Retina (tissue), 1 donor: ENCODE measurements at places on chromosomes 1 and 21.

GRCh38 chr1:246142320-246142893 lies 364.7 kb downstream of the SMYD3 start:
- no peak for DNase-seq

GRCh38 chr21:29453511-29453910 lies 154.8 kb downstream of the BACH1 start:
- no peak for DNase-seq

GRCh38 chr1:248756636-248757035 lies 1.1 kb upstream of the LYPD8 start:
- DNase-seq, result no peak

DNA sequence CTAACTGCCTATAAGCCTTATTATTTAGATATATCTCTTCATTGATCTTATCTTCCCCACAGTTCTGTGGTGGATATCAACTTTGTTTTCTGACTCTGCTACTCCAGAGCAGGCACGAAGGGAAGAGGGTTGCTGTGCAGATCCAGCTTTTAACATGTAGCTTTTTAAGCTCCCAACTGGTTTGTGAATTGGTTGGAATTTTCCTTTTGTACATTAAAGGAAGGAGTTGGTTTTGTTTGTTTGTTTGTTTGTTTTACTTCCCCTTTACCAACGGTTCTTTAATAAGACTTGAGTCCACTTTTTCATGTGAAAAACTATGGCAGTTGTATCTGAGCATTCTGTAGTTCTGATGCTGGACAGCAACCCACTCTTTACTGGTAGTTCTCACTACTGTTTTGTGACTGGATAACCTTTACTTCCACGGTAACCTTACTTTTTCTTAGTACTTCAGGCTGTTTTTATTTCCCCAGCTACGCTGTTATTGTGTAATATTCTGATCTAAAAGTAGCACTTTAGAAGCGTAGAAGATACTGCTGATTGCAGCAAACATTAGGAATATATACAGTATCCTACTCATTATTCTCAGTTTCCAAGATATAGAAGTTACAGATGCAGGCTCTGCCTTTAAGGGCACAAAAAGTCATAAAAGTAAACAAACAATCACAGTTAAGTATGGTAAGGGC lies 1.6 kb downstream of the GNPAT start:
- DNase-seq, result no peak

- DNase-seq, result no peak
Measured at GRCh38 chr1:244653439-244654107, 647 bp downstream of the DESI2 start.

- DNase-seq, result no peak
Measured at GRCh38 chr1:233627376-233627775, 13.5 kb downstream of the KCNK1 start.

GRCh38 chr1:42739753-42740700 lies at the start of gene CLDN19:
CLDN19 (minus strand) TSS chr1:42740236; CDS start chr1:42740063, 173 bp downstream.
- DNase-seq, result peak; percentile 54

DNA sequence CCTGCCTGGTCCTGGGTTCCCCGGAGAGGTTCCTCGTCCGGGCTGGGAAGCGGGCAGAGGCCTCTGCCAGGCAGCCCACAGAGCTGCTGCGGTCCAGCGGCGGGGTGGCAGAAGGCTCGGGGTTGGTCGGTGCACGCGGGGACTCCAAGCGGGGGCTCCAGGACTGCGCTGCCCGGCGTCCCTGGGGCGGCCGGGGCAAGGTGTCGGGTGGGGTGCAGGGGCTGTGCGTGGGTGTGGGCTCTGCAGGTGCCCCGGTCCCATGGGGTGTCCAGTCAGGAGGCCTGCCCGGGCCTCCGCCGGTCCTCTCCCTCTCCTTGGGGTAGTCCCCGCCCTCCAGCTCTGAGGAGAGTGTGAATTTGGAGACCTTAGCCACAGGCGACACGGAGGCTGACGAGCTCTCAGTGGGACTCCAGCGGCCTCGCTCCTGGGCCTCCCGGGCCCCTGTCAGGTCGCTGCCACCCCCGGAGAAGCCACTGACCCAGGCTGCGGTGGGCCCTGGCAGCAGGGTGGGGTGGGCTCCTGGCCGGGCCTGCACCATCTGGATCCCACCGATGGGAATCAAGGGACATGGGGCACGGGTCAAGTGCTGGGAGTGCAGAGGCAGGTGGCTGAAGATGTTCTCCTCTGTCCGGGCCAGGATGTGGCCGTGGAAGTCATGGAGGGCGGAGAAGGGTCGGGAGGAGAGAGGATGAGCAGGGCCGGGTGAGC lies 26.2 kb upstream of the EDN2 start:
- DNase-seq, result no peak

- DNase-seq, result no peak
Measured at GRCh38 chr1:197440715-197441114, 172.7 kb downstream of the CRB1 start.

GRCh38 chr1:187374742-187375141 lies 546.0 kb downstream of the PLA2G4A start:
- no peak for DNase-seq

DNA sequence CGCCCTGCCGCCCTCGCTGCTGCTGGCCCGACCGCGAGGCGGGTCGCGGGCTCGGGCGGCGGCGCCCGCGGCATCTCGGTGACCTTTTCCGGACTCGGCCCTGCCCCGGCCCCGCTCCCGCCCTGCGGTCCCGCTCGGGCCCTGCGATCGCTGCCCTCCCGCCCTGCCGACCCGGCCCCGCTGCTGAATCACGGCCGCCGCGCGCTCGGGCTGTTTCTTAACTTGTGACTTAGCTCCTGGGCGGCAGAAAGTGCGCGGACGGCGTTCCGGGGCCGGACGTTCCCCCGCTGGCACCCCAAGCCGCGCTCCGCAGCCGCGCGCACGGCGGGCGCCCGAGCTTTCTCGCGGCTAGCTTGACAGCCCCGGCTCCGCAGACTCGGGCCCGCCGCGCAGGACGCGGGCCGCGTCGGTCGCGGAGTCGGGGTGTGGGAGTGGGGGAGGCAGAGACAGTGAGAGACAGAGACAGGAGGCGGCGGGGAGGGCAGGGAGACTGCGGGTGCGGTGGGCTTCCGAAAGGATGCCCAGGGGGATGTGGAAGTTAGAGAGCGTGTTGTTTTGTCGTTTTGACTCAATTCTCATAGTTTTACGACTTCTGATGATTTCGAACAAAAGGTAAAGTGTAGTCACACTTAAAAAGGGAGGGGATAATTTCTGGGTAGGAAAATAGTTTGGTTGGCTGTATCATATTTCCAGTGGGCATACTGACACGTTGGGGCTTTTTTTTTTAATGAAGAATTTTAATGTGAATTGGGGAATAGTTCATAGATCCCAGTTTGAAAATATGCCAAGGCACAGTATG lies 49.8 kb downstream of the PRDM2 start:
- DNase-seq, result peak; percentile 75

DNA sequence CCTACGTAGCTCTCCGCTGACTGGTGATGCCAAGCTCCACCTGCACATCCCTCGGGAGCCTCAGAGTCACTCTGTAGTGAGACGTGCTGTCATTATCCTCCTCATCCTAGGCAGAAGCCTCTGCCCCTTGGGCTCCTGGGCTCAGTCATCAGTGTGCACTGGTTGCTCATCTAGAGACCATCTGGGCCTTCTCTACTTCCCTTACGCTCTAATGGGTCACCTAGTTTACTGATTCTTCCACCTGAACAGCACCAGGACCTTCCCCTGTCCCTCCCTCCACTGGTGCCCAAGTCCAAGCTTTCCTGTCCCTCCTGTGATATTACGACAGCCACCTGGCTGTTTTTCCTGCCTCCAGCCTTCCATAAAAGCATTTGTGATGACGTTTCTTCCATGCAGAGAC lies 136.1 kb upstream of the ERRFI1 start:
- DNase-seq, result no peak

DNA sequence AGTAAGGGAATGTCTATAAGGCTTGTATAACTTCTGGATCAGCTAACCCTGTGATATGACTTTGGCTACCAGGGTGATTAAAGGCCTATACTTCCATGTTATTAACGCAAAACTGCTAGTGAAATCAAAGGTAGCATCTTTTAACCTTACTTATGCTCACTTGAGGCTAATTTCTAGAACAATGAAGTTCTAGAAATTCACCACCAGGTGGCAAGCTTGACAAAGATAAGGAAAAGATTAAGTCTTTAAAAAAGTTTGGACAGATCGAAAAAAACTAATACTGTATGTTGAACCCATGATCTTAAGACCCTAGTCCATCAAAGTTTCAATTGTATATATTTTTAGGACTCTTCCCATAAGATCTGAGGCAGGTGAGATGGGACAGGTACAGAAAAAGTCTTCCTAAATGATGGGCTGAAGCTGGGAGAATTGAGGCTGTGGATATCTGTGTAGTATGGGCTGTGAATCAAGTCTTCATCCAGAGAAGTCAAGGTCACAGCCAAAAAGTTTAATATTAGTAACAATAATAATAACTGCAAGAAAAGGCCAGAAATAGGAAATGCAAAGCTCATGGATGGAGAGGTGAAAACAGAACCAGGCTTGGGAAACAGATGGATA lies 18.8 kb downstream of the KYAT3 start:
- no peak for DNase-seq

- DNase-seq, result no peak
Measured at GRCh38 chr1:19397217-19397945, 85.3 kb downstream of the SLC66A1 start.

- no peak for DNase-seq
Measured at GRCh38 chr1:53153752-53154151, 11.3 kb upstream of the SLC1A7 start.

DNA sequence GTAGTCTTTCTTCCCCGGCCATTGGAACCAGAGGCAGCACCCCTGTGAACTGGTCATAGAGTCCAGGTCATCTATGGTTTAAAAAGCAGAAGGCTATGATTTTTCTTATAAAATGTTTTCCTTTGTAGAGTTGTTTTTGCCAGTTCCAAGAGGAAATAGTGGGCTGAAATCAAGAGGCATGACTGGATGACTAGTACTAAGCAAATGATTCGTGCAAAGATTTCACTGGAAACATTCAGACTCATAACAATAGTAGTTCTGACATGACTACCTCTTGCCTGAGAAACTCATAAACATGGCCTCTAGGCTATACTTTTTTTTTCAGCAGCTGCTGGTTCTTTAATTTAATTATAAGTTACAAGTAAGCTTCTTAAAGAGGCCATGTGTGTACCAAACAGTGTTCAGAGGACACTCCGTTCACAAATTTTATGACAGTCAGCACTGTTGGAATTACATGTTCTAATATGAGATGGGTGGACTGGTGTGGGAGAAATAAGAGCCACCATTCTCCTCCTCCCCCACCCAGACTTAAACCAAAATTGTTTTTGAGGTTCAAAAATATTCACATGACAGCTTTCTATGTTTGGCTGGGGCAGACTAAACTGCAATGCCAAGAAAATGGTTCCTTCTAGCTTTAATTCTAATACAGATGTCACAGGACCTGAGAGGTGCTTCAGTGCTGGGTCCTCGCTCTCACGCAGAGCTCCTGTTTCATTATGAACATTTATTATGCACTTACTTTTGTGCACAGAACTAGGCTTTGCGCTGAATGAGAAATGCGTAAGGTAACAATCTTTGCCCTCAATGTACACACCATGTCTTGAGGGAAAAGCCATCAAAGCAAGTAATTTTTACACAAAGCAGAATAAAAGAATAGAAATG lies 147.5 kb downstream of the ZC3H11B start:
- DNase-seq, result no peak

- DNase-seq, result no peak
Measured at GRCh38 chr1:173661763-173662162, 7.9 kb downstream of the ANKRD45 start.

DNA sequence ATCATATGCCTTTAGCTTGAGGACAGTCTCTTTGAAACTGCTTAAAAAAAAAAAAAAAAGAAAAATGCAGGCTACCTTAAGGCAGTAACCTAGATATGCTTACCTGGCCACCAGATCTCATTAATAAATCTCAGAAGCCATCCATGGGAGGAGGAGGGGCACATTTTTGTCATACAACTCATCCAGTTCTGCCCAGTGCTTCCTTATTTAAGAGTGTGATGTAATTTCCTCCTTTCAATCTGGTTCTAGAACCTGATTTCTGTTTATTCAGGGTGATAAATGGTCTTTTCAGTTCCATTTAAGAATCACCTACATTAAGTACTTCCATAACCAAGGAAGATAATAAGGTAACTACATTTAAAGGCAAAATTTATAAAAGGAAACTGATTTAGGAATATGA lies 6.1 kb downstream of the ERRFI1 start:
- no peak for DNase-seq

DNA sequence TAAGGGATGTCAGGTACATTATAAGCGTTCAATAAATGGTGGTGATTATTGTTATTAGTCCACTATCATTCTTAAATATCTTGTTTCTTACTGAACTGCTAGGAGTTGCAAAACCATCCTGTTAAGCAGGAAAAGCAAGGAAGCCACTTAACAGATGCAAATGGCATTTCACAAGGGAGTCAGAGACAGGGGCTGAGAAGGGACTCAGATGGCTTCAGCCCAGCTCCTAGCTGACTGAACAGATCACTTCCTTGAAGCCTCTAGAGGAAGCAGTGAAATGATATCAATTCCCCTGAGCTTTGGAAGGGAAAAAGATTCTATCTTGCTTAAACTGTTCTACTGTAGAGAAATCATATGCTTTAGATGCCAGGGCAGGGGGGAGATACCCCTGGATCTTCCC lies 151.5 kb downstream of the ST6GALNAC5 start:
- no peak for DNase-seq

GRCh38 chr1:204357551-204358490 lies 1.9 kb downstream of the PLEKHA6 start:
- DNase-seq, result peak; percentile 66

DNA sequence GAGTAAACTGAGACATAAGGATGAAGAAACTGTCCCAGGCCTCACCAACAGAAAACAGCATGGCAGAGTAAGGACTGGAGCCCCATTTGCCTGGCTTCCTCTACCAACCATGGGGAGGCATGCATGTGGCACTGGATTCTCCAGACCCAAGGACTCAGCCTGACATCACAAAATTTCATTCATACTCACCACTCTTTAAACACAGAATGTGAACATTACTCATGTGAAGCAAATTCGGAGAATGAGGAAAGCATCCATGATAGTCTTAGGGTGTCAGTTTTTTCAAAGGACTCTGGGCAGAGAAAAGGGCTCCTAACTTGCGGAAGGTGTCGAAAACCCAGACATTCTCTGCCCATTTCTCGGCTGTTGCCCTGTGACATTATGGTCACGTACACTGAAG lies 83.9 kb downstream of the PCNX2 start:
- DNase-seq, result no peak

DNA sequence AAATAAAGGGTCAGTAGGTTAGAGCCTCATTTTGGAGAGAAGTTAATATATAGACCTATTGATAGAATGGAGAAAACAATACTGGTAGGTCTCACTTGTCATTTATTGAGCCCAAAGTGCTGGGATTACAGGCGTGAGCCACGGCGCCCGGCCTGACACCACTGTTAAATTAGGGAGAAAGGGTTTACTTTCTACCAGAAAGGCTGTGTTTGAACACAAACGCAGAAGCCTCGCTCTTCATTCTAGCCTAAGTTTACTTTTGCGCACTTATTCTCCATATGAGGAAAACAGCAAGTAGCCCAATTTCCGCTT lies 710 bp upstream of the PRPF3 start:
- peak; percentile 13 for DNase-seq

- no peak for DNase-seq
Measured at GRCh38 chr21:41641821-41642701, 124.8 kb downstream of the RIPK4 start.

DNA sequence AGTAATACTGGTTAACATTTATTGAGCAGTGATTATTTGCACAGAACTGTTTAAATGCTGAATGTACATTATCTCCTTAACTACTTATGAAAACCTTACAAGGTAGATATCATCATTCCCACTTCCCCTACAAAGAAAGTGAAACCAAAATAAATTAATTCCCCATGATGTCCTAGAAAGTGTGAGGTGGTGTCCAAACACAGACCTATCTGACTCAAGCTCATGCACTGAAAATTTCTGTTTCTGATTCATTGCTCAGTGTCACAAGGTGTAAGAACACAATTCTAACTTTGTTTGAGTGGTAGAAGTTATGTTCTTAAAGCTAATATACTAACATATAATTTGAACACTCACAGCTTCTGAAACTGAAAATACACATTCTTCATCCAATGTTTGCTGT lies 178.7 kb downstream of the MRPL39 start:
- no peak for DNase-seq
